ENCODE measurements at places on chromosomes 5 and 9. TPM values are rescaled to one million over a fixed set of nuclear protein-coding genes. Genes with fewer than 3 reads are reported as not detected.

DNA sequence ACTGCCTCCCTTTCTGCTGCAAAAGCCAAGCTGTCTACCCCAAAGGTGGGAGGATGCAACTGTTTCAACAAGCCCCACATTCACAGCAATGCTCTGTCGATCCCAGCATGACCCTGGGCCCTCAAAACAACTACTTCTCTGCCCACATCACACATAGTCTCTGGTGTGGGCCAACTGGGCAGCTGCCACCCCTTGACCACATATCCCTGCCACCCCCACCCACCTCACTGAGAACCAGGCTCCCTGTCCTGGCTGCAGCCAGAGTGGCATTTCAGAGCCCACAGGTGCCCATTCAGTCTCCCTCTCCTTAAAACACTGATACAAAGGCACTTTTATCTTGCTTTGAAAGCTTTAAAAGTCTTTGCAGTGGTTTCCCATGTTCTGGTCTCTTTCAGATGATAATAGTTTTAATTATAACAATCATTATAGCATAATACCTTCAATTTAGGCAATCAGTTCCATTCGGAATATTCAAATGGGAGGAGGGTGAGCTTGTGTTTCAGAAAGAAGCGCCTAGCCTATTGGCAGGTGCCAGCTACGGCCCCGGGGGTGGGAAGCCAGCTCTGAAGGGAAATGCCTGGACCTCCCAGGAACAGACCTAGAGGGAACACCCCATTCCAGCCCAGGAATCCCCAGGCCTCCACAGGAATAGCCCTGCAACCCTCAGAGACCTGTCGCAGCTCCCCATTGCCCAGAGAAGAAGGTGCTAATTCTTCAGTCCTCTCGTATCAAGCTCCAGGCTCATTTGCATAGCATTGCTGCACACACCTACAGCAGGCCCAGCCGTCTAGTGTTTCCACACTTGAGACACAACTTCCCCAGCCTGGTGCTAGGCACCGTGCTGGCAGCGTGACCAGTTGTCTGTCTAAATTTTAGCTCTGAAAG is 90.8 kb downstream of the C5orf15 start:
- DNase-seq, result peak; percentile 61

- DNase-seq, result no peak
These were observed 67.4 kb downstream of the VCAN start for GRCh38 chr5:83538786-83539462.

GRCh38 chr9:131169563-131170240 is 44.3 kb downstream of the NUP214 start:
- DNase-seq, result no peak

DNA sequence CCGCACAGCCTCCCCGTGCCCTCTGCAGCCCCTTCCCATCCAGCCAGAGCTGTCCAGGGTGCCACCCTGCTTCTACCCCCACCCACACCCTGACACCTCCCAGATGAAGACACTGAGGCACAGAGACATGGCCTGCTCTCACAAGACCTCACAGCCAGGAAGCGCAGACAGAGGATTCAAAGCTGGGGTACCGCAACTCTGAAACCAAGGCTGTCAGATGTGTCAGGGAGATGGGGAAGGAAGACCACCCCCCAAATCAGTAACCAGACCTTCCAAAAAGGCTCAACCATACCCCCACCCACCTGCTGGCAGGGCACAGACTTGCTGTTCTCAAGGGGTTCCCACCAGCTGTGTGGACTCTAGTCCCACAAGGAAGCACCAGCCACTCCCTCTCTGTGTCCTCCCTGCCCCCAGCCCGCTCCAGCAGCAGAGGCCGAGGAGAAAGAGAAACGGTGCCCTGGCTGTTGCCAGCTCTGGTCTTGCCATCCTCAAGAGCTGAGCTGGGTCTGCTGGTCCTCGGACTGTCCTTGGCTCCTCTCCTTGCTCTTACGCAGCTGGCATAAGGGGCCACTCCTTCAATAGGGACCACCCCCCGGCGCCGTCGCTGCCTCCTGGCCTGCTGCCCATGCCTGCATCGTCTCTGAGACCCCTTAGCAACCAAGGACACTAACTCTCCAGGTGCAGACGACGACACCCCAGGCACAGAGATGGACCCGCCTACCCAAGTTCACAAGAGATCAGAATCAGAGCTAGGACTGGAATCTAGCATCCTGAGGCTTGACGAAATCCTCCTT is 699 bp downstream of the AKNA start:
- peak; percentile 88 for DNase-seq

CNTLN gene
- 10.9 TPM for total RNA-seq

ARID3C gene
- not detected for total RNA-seq

DNA sequence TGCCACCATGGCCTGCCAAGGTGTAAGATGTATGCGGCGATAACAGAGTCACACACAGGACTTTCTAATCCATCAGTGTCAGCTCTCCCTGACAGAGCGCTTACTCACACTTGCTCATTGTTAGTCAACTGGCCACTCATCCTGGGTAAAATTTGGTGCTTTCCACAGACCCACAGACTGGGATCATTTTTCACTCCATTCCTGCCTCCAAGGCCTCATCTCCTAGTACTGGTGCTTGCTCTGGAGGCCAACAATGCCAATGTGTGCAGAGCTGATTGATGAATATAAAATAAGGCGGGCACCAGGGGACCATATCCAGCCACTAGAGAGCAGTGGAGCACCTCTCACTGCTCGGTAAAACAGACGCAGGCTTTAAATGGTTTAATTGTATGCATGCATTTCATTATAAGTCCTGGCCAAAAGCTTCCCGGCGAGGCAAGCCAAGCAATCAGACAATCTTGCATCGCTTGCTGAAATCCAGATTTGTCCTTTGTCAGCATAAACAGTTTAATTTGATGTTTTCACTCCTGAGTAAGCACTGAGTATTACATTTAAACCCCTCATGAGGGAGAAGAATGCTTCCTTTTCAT is 22.3 kb downstream of the PSMB7 start:
- DNase-seq, result no peak

RNF180 gene
- total RNA-seq, result 50.7 TPM

GRCh38 chr9:91297306-91297705 is 64.4 kb downstream of the AUH start:
- DNase-seq, result no peak

DNA sequence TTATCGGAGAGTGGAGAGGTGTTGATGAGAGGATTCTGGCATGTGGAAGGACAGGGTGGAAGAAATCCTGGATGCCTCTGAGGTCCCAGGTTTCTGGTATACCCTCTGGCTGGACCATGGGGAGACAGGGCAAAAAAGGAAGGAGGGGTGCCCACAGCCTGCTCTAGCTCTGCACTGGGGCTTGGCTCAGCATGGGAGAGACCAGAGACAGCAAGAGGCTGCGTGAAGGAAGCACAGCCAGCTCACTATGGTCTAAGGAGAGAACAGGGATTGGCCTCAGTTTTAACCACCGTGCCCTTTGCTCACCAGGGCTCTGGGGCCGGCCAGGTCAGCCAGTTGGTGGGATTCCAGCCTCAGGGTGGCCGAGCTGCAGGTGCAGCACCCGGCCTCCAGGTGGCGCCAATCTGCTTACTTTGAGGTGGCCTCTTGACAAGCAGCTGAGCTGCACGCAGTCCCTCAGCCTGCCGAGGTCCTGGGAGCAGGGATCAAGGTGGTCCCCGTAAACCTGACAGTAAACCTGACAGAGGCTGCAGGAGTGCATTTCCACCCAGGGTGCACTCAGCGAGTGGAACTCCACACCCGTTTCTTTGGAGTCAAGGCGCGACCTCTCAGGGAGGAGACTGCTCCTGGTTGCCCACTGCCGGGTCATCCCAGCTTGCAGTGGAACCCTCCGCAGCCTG is 25.0 kb upstream of the SPTLC1 start:
- peak; percentile 94 for DNase-seq

DNA sequence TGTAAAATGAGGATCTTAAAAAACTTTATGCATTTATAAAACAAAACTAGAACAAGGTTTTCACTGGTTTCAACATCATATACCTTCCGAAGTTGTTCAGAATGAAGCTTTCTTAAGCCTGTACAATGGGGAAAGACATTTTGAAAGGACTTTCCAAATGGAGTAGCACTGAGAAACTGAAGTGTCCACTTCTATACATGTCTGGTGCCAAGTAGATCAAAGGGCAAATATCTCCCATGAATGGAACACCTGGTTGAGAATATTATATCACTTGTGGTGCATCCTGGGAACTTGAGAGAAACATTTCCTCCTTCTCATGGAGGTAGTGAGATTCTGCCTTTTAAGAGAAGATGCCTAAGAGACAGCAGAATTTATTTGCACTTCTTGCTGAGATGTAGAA is 182.1 kb upstream of the ACTBL2 start:
- no peak for DNase-seq

DNA sequence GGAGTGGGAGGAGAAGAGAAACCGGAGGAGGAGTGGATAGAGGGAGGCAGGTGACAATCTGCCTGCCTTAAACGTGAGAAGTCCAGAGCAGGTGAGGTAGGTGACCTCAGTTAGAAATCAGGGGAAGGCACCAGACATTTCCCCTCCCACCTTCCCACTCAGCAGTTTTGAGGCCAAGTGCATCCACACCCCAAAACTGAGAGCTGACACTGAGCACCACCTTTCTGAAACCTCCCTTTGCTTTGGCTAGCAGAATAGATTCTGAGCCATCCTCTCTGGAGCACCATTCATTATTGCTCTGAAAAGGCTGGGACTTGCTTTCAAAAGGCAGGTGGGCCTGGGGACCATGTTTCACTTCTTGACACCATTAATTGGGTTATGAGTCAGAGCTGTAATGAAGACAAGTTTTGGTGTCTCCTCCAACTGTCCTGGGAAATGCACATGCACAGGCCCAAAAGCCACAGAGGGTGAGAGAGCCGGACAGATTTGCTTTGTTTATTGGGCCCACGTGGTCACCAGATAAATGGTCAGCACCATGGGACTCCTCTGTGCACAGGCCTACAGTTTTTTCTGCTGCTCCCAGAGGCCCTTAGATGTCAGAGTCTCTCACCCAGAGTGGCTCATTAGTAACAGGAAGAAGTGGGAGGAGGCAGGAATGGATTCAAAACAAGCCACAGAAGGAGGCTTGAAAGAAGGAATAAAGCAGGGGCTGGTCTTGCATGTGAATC is 314.7 kb downstream of the TLE1 start:
- DNase-seq, result no peak

TMEM215 gene
- not detected for total RNA-seq

FBP2 gene
- not detected for total RNA-seq

GRCh38 chr9:109721001-109721400 is 59.0 kb upstream of the PALM2AKAP2 start:
- DNase-seq, result no peak

DNA sequence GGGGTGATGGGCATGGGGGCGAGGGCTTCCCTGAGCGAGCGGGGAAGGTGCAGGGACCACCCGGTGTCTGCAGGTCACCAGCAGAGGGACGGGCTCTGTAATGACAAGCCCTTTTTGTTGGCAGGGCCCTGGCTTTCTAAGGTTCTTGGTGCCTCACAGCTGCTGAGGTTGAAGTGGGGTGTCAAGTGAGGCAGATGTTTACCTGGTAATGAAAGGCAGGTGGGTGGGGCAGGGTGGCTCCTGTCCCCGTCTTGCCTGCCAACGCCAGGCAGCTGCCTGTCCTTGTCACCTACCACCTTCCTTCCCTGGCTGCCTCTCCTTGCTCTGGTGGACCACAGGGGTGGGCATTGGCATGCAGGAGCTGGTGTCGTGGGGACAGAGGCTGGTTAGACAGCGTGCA is 41.0 kb upstream of the SEMA4D start:
- no peak for DNase-seq

SLC23A1 gene
- total RNA-seq, result not detected

GRCh38 chr5:95864944-95865504 is 42.5 kb upstream of the GLRX start:
- no peak for DNase-seq

DNA sequence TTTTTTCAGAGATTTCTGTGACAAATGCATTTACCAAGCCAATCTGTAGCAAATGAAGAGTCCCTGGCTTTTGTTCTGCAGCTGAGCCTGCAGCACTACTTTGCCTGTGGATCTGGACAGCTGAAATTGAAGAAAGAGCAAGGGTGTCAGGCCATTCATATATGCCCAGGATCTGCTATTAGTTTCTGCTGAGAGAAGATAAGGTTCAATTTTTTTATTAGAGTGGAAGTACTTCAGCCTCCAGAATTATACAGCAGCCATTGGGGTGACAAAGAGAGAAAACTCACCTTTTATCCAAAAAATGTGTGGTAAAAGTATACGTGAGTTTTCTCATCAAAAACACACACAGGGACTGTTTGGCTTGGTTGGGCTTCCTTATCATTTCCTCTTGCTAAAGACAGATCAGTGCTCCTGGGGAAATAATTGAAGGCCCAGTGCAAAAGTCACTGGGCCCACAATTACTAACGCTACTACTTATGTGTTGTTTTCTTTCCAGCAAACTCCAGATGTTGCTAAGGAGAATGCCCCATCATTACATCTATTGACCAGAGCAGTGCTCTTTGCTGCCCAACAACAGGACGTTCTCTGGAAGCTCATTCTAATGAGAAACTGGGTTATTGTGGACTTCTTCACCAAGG is 138.6 kb downstream of the CEMIP2 start:
- DNase-seq, result no peak

RHOBTB3 gene
- total RNA-seq, result 40.2 TPM
